Fibroblast of the aortic adventitia (primary cell): ENCODE measurements at places on chromosomes 1 and 21. TPM values are rescaled to one million over a fixed set of nuclear protein-coding genes. Genes with fewer than 3 reads are reported as not detected.

CCDC181 gene
- 1.4 and 3.1 TPM in 2 replicates for total RNA-seq

GRCh38 chr1:41882068-41882477 is 36.6 kb downstream of the HIVEP3 start:
- DNase-seq, result no peak

- DNase-seq, result no peak
Observed at GRCh38 chr1:2584686-2585317, 1.8 kb upstream of the PRXL2B start.

RAB29 gene
- 13.7 and 28.2 TPM in 2 replicates for total RNA-seq

DNA sequence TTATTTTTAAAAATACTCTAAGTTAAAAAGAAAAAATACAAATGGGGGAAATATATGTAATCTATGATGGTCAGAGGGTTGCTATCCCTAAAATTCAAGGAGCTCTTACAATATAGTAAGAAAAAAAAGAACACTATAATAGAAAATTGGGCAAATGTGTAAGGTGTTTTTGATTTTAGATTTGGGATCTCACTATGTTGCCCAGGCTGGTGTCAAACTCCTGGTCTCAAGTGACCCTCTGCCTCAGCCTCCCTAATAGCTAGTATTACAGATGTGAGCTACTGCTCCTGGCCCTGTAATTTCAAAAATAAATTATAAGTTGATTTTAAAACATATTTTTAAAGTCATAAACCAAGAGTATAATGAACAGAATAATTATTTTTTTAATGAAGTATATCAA is 45.9 kb downstream of the CDC42BPA start:
- no peak for DNase-seq

DNA sequence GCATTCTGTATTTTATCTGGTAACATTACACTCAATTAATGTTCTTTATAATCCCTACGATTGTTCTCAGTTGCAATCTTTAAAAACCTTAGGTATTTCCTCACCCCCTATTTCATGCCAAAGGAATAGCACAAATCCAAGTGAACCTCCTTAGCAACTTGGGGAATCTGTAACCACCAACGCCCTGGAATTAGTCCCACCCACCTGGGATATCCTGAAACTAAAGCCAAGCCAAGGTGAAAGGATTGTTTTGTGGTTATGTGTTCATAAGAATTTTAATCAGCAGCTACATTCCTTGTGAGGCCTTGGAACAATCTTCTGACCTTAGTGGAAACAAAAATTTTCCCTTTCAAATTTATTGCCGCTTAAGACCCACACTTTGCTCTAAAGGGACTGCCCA is 908.7 kb downstream of the TTLL7 start:
- no peak for DNase-seq

KRTAP12-2 gene
- not detected in 2 replicates for total RNA-seq

- no peak for DNase-seq
Observed at GRCh38 chr1:53559391-53559815, 100.2 kb downstream of the DMRTB1 start.
